ENCODE measurements at places on chromosomes 13 and 19.

DNA sequence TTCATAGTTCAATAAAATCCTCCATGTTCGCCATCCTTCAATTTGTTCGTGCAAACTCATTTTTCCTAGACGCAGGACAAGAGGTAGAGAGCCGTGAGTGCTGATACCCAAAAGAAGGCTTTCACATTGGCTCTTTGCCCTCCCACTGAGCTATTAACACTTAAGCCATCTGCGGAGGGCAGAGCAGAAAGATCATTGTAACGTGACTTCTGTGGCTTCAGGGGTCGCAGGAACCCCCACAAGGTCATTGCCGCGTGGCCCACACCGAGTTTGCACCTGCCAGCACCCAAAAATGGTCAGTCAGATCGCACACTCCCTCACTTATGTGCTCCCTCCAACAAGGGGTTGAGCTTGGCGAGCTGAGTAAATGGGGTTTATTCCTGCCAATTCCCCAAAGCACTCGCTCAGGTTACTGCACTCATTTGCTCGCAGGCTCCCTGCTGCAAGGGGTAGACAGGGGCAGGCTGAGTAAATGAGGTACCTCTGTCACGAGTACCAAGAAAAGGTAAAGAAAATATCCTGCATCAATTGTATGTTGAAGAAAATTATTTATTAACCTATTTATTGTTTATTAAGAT, 144.1 kb downstream of the PRR20E start:
- DNase-seq: no peak

- no peak for DNase-seq
These were observed 80.0 kb downstream of the KDM4B start for GRCh38 chr19:5048727-5049553.

- no peak for DNase-seq
These were observed 4.2 kb downstream of the KLK12 start for GRCh38 chr19:51030631-51031030.

DNA sequence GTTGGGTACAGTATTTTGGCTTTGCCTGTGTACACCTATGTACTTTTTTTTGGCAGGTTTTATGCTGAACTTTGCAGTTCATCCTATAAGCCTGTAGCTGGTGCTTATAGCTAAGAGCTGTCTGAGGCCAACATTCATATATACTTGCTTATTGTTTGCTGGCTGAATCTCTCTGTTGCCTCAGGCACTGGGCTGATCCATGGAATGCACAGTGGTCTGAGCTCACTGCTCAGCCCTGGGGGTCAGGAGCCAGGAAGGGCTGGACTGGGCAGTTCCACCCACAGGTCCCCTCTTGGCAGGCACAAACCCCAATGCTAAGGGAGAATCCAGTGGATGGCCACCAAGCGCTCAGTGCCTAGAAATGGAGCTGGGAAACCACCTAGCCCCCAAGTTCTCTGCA, 308.7 kb downstream of the MYO16 start:
- DNase-seq: no peak

Data from inflammatory macrophage treated with lipopolysaccharide for 4 hours (primary cell).